EL (cell line): ENCODE measurements at places on chromosomes 5 and 9.
A peak's percentile ranks its signal among the peaks of the same experiment; 100 is the strongest.

DNA sequence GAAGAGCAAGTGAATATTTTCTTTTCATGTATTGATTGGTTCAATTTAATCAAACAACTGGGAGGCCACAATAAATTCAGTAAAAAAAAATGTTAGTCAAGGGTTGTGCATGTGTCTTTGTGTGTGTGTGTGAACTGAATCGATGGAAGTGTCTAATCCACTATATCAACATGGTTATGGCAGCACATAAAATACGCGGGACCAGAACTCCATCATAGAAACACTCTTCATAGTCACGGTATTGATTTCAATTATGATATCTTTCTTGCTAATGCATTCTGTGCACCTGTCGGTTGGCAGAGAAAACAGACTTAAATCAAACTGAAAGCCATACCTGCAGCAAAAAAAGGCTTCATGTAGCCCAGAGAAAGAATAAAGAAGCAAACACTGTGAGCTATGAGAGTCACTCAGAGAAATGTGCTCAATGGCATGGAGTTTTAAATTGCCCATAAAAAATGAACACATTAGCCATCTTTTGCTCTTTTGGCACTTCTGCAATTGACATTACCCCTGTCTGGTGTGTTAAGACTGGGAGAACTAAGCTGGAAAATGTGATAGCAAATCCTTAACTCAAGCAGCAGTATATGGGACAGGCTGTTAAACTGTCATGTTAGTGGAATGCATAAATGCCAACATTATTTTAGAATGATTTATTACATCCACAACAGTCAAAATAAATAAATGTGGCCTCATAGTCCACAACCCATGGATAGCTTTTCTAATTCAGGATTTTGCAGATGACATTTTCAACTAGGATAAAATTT lies 642.4 kb upstream of the C9orf72 start:
- no peak for DNase-seq

DNA sequence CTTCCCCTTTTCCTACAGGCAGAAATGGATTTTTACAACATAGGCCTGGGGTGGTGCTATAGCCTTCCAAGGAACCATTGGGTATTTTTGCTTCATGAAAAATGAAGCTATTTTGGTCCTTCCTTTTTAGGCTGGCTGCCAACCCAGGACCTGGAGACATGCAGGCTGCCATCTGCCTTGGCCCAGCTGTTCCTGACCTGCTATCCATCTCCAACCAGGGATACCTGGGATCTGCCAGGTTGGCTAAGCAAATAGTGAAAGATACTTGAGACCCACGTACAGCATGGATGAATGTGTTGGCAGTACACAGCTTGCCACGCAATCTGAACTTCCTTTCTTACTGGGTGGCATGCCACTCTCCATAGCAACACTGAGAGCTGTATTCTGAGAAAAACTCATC lies 31.1 kb downstream of the MRPS27 start:
- DNase-seq: no peak

DNA sequence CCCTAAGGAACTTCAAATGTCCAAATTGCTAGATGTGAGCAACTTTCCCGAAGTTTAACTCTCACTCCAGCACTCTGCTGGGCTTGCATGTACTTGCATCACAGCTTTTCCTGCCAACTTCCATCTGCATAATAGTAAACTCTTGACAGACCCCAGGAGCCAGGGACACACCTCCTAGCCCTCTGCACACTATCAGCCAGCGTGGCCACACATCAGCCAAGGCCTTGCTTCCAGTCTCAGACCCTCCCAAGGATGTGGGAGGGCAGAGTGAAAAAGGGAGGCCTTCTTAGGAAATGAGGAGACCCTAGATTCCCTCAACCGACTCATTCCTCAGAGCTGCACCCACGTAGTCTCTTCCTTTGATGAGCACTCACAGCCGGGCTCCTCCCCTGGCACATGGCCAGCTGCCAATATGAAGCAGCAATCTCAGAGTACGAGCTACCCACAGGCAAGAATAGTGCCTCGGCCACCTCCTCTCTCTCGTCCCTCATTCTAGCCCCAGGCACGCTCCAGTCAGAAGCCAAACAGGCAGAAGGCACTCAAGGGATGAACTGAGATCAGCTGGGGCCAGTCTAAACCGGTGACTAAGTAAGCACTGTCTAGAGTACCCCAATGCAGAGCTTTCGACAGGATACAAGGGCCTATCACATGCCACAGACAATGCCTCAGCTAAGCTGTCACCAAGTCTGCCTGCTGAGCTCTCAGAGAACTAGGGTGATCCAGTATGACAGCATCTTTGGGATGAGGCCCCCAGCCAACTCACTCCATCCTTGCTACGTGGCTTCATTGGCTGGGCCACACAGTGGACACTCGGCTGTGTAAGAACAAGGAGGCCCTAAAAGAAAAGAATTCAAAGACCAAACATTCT lies 2.3 kb downstream of the P4HA2 start:
- peak; percentile 96 for DNase-seq

DNA sequence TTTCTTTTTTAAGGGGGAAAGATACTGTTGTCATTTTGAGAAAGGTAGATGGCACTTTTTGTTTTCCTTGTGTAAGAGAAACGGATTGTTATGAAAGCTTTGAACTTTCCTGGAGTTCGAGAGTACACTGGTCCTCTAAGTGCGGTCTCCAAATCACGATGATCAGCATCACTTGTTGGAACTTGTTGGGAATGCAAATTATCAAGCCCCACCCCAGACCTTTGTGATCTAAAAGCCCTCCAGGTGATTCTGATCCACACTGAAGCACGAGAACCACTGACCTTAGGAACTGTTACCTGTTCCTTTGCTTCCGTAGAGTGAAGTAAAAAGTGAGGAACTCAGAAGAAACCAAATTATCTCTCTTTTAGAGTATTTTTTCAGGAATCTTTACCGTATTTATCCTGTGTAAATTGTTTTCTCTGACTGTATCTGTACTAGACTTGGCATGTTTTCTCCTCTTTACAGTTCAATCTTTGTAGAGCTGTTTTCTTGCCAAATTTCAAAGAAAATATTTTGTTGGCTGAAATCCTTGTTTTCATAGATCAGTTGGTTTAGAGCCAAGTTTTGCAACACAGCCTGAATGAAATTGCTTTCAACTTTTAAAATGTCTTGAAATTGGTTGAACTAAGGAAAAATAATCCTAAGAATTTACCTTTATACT lies 4.0 kb downstream of the MAT2B start:
- peak; percentile 52 for DNase-seq

DNA sequence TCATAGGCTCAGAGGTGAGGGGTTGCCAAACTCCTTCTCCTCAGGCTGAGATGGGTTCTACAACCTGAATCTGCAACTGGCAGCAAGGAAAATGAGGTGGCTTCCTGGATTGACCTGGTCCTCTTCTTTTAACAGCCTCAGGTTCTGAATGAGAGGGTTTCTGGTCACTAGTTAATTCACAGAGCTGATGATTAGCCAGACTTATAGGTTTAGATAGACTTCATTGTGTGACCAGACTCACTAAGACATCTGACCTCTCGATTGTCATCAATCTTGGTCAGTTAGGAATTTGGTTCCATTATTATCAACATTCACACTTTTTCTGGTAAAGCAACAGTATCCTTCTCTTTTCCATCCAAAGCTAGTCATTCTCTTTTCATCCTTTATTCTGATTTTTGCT lies 257.9 kb downstream of the PAPPA start:
- no peak for DNase-seq

- no peak for DNase-seq
These were observed 149.9 kb downstream of the MTX3 start for GRCh38 chr5:79841172-79841571.

GRCh38 chr9:135815413-135815812 lies 91.9 kb downstream of the CAMSAP1 start:
- DNase-seq: no peak

GRCh38 chr9:117671468-117671867 lies 32.7 kb upstream of the TLR4 start:
- DNase-seq: peak; percentile 51

GRCh38 chr5:30878746-30879145 lies 314.7 kb upstream of the CDH6 start:
- no peak for DNase-seq

DNA sequence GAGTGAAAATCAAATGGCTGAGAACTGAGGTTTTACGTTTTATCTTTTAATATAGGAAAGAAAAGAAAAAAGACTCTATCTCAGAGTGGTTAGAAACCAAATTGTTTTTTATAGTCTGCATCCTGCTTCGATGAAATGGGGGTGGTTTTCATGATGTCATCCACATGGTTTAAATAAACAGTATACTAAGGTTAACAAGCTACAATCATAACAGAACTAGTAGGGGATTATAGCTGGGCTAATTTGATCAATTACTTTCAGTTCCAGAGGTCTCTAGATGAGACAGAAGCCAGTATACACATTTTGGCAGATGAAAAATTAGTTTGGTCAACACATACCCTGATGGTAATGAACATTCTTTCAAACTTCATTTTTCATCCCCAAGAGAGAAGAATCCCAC lies 106.3 kb upstream of the SNX2 start:
- DNase-seq: no peak

DNA sequence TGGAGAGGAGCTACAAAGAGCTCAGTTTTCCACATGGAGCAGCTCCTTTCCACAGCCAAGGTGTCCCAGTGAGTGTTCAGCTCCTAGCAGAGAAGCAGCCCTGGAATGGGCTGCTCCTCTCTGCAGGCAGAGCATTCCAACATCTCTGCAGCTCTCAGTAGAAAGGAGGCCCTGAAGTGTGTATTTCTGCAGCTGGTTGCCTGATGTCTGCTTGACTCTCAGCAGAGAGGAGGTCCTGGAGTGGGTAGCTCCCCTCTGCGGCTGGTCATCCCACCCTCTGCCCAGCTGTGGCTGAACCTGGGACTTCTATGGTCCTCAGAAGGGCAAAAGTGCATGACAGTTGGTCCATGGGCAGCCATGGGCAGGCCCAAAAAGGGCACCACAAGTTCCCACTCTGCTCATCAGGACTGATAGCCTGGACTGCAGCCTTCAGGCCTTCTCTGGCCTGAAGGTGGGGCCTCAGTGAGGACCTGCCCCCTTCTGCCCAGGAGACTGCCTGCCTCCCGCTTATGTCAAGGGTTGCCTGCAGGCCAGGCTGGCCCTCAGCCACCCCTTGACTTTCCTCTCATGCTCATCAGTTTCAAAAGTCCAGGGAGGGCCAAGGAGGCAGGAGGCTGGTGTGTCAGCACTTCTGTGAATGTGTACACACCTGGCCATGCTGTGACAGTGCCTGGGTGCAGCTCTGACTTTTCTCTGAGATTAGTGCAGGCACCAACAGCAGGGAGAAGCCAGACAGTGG lies 605.9 kb upstream of the FAM174A start:
- DNase-seq: no peak

DNA sequence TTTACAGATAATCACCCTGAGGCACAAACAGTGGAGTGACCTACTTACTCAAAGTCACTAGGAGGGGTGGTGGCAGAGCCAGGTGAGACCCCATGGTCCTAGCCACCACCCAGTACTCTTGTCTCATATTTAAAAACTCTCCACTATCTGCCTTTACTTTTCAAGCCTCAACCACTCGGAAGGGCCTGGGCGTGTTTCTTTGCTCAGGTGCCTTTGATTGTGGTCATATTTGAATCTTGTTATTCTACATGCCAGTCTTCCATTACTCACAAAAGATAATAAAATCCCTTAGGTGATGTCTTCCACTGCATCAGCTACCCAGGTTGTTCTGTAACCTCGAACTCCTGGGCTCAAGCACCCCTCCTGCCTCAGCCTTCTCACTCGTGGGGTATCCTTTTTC lies 20.7 kb upstream of the TRIM36 start:
- no peak for DNase-seq

GRCh38 chr9:35105126-35105525 lies 2.2 kb upstream of the STOML2 start:
- no peak for DNase-seq

- no peak for DNase-seq
These were observed 80.0 kb downstream of the TMEM215 start for GRCh38 chr9:32863291-32863690.

GRCh38 chr9:10447036-10447435 lies 165.8 kb downstream of the PTPRD start:
- no peak for DNase-seq

- no peak for DNase-seq
These were observed 1.9 kb downstream of the MACROH2A1 start for GRCh38 chr5:135397084-135397483.

GRCh38 chr5:40790947-40791593 lies 7.1 kb downstream of the PRKAA1 start:
- no peak for DNase-seq

GRCh38 chr9:134505032-134505431 lies 136.6 kb upstream of the COL5A1 start:
- no peak for DNase-seq

DNA sequence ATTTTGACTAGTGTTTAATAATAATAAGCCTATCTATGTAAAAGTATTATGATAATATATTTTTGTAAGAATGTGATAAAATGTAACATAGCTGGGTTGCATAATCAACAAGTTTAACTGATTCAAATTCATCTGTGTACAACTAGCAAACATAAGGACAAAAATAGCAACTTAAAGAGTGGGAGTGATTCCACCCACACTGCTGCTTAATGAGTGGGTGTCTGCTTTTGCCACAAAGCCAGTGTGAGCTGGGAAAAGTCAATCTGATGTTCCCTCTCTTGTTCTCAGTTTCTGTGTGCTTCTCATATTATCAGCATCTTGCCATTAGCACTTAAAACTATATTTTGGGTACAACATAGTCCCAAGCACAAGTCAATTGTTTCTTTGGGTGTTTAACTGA lies 111.1 kb upstream of the DPYSL3 start:
- DNase-seq: no peak

DNA sequence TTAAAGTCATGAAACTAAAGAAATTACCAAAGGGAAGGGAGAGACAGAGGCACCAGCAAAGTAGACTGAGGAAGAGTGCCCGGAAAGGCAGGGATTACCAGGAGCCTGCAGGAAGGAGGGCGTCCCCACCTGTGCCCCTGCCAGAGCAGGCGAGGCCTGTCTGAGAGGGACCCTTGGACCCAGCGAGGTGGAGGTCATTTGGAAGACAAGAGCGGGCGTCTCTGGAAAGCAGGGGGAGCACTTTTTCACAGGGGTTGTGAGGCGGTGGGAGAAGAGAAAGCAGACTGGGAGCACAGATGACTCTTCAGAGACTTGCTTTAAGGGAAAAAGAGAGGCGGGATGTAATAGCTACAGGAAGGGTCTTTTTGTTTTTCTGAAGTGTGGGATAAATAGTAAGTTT lies 27.5 kb upstream of the SLC2A8 start:
- no peak for DNase-seq

GRCh38 chr5:135894789-135895188 lies 852 bp downstream of the IL9 start:
- DNase-seq: no peak

GRCh38 chr9:13627502-13627901 lies 348.0 kb upstream of the MPDZ start:
- DNase-seq: no peak
